Stimulated activated CD4-positive, alpha-beta T cell treated with anti-CD3 and anti-CD28 coated beads, Interleukin-4, amount 100 ng/mL, for 48 hours (primary cell): ENCODE measurements at places on chromosomes 5 and 9.

GRCh38 chr5:7464182-7464581 is 68.2 kb downstream of the ADCY2 start:
- DNase-seq: no peak

- DNase-seq: no peak
Observed at GRCh38 chr5:141560725-141561483, 57.9 kb downstream of the DIAPH1 start.

DNA sequence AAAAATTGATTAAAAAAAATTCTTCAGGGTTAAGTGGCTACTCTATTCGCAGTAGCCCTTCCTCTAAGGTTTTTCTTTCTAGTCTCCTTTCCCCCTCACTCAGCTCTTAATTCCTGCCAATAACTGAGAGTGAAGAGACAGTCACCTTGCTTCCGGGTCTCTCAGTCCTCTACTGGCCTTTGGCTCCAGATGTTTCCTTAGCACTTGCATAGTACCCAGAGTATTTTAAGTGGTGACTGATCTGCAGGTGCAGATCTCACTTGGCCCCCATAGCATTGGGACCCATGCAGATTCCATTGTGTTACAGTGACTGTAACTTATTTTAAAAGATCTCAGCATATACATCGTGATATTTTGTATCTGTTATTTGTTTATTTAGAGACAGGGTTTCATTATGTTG is 66.2 kb downstream of the GCNT1 start:
- no peak for DNase-seq

GRCh38 chr5:129554134-129554904 is 94.2 kb downstream of the ADAMTS19 start:
- DNase-seq: no peak

- no peak for DNase-seq
Observed at GRCh38 chr5:25573691-25574090, 928.9 kb upstream of the CDH10 start.

- no peak for DNase-seq
Observed at GRCh38 chr9:137038916-137039315, 7.0 kb upstream of the FUT7 start.

- DNase-seq: no peak
Observed at GRCh38 chr5:121462441-121462840, 389.2 kb upstream of the FTMT start.

- no peak for DNase-seq
Observed at GRCh38 chr5:96855031-96855872, 21.0 kb upstream of the ERAP2 start.

GRCh38 chr5:1799110-1799601 is 481 bp downstream of the MRPL36 start:
- no peak for DNase-seq

DNA sequence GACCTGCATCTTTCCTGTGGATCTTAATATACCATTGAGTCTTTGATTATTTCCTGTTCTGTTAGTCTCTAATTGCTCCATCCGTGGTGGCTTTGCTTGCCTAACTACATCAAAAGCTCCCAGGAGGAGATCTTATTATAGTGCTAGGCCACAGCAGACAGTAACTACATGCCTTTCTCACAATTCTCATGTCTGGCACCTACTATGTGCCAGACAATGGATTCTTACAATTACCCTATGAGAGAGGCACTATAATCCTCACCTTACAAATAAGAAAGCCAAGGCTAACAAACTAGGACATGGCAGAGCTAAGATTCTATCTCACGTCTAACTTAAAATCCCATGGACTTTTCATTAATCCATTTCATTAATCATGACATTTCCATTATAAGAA is 70.3 kb upstream of the TARS1 start:
- DNase-seq: no peak

DNA sequence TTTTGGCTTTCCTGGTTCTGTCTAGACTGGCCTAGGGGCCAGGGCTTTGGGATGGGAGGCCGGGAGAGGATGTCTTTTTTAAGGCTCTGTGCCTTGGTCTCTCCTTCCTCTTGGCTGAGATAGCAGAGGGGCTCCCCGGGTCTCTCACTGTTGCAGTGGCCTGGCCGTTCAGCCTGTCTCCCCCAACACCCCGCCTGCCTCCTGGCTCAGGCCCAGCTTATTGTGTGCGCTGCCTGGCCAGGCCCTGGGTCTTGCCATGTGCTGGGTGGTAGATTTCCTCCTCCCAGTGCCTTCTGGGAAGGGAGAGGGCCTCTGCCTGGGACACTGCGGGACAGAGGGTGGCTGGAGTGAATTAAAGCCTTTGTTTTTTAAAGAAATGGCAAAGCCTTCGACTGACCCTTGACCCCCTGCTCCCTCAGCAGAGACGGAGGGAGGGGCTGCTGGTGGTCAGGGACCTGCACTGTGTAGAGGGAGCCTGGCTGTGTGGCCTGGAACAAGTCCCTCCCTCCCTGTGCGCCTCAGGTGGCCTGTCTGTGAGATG is 11.1 kb downstream of the FPGS start:
- DNase-seq: no peak

GRCh38 chr5:101278917-101279316 is 375.8 kb upstream of the ST8SIA4 start:
- no peak for DNase-seq

- DNase-seq: no peak
Observed at GRCh38 chr5:17190242-17190778, 27.1 kb upstream of the BASP1 start.

- DNase-seq: no peak
Observed at GRCh38 chr5:158725297-158725851, 374.3 kb downstream of the EBF1 start.

DNA sequence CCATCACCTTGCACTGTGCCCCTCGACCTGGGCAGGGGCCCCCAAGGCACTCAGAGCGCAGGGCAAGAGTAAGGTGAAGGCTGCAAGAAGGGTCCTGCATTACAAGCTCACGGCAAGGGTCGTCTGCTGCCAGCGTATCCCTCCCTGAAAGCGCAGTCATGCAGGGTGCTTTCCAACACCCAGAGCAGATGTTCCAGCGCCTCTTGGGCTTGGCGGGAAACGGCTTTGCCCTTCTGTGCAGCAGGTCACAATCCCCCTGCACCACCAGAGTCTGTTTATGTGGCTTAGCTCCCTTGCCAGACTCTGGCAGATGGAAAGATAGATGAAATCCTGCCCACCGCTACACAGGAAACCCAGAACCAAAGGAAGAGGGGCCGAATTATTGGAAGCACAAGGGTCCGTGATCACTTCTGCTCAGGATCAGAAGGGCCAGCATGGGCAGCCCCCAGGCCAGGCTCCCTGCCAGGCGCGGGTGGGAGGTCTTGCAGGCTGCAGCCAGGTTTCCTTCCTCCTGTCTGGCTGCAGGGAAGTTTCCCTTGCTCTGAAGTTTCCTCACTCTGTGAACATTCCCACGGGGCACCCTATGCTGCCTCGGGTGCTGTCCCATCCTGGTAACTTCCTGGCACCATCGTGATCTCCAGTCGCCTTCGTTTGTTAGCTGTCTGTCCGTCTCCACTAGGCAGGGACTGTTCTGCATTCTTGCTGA is 132.2 kb downstream of the ZNF354C start:
- DNase-seq: no peak

DNA sequence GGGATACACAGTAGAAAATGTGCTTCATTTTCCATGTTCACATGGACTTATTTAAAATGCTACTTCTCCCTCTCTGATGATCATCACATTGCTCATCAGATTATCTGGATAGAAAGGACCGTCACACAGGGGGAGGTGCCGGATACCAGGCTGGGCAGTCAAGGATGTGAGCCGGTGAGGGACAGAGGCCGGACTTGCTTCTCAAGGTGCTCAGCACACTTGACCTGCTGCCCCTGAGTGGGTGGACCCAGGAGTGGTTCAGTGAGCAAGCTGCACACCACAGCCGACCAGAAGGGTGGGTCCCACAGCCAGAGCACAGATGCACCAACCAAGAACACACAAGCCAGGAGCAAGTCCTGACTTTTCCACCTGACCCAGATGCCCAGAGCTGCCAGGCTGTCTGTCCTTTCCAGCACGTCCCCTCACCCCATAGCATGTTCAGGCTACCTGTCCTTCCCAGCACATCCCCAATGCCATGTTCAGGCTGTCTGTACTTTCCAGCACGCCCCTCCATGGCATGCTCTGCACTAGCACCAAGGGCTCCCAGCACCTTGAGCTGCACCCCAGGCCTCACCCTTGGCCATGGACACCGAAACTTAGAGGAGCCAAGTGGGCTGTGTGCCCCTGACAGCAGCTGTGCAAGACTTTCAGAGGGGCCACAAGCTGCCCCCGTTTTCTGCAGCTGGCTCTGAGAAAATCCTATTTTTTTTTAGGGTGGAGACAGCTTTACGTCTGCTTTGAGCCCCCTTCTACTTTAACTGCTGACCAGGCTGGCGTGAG is 77.8 kb downstream of the SECISBP2 start:
- no peak for DNase-seq

DNA sequence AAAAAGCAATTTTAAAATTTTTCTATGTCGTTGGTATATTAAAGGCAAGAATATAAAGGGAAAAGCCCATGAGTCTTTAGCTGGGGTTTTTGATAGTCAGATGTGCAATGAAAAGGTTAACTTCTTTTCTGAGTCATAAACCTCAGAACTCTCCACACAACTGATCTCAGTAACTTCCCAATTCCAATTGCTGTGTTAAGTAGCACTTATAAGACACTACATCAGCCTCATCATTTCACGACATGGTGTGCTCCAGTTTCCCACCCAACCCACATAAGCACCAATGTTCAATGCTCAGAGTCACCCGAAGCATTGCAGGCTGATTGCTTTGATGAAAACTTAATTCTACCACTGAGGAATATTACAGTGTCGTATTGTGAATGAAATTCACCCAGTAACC is 155.8 kb downstream of the TSSK1B start:
- no peak for DNase-seq

- no peak for DNase-seq
Observed at GRCh38 chr5:73318308-73318719, 130.3 kb downstream of the FOXD1 start.

- DNase-seq: no peak
Observed at GRCh38 chr5:96245140-96246091, 187.6 kb downstream of the PCSK1 start.

DNA sequence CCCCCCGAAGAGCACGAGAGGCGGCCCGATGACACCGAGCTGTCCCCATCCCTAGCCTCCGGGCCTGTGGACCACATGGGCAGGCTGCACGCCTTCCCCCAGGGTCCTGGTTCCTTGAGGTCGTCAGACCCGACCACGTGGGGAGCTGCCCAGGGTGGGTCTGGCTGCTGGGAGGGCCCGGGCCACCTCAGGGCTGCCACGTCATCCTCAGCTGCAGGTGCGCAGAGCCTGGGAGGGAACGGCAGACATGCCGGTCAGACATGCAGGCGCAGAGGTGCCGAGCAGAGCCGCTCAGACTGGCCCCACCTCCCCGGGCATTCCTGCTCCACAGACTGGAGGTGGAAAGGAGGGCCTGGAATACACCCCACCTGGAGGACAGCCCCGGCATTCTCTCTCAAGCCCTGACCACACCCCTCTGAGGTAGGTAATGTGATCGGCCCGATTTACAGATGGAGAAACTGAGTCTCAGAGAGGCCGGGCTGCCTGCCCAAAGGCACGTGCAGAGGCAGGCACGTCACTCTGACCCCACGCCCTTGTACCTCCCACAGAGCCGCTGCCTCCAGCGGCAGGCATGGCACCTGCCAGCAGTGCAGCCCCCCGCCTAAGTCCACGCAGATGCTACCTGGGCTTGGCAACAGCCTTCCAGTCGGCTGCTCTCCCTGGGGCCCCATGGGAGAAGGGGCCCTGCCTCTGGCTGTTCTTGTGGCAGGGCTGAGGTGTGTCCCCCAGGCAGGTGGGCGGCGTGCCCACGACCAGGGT is 649 bp downstream of the CCDC187 start:
- DNase-seq: no peak

- DNase-seq: no peak
Observed at GRCh38 chr5:148915224-148915817, 88.9 kb downstream of the ADRB2 start.

DNA sequence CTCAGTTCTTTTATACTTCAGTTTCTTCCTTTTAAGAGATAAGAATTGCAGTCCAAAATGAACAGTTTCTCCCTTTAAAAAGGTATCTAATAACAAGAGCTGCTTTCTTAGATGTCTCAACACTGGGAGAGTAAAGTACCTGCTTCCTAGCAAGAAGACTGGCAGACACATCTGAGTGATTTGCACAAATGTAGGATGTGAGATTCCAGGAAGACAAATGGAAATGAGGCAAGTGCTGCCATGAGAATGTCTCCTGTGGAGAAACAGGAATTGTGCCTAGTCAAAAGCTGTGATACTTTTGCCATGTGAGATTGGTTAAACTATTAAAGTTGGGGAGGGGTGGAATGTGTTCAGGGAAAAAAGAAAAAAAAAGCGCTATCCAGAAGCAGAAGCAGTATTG is 159.1 kb downstream of the HTR1A start:
- DNase-seq: no peak

- DNase-seq: no peak
Observed at GRCh38 chr5:101404531-101404930, 501.4 kb upstream of the ST8SIA4 start.

- no peak for DNase-seq
Observed at GRCh38 chr5:141603923-141604717, 14.7 kb downstream of the DIAPH1 start.

GRCh38 chr5:16593013-16593412 is 23.8 kb downstream of the RETREG1 start:
- DNase-seq: no peak

DNA sequence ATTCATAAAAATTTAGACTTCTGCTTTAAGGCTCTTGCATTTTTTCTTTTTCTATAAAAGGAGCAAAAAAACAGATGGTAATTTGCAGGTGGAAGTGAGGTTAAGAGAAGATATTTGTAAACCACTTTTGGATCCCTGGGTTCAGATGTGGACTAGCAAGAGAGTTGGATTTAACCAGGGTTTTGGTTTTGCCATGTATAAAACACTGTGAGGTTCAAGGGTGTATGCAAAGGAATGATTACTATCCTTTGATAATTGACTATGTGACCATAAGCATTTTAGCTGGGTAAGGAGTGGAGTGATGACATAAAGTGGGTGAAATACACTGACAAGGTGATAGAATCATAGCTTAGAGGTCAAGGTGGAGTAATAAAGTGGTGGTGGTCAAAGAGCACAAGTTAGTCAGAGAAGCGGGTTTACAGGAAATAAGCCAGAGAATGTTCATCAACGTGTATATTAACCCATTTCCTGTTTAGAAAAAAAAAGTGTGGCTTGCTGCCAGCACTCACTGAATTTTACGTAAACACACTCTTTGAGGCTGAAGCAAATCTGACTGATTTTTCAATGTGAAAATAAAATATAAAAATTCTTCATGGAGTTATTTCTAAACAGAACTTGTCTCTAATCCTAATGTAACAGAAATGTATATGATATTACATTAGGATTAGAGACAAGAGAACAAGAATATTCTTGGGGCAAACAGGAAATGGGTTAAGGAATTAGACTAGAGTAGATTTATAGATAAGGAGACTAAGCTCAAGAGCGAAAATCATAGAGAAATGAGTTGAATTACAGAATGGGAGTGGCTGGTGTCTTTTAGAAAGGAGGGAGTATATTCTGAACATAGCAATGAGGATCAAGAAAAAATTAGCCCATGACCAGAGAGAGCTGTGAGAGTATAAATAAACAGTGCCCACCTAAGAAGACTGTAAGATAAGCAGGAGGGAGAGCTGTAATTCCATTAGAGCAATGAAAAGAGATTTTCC is 74.5 kb downstream of the CDKN2A start:
- DNase-seq: no peak

- DNase-seq: no peak
Observed at GRCh38 chr9:133515615-133516255, 9.0 kb downstream of the MYMK start.

GRCh38 chr5:45695804-45696156 is 400 bp downstream of the HCN1 start:
- DNase-seq: no peak
